ENCODE measurements at places on chromosomes 6 and 20. TPM values are rescaled to one million over a fixed set of nuclear protein-coding genes. Genes with fewer than 3 reads are reported as not detected.

TRIM10 gene
- not detected for total RNA-seq

CPNE5 gene
- not detected for total RNA-seq

GRM1 gene
- total RNA-seq, result 0.26 TPM

SLCO4A1 gene
- total RNA-seq, result 53.5 TPM

TNFAIP3 gene
- 110 TPM for total RNA-seq

ZNF334 gene
- not detected for total RNA-seq

RSPO3 gene
- total RNA-seq, result not detected

THBD gene
- not detected for total RNA-seq

DNA sequence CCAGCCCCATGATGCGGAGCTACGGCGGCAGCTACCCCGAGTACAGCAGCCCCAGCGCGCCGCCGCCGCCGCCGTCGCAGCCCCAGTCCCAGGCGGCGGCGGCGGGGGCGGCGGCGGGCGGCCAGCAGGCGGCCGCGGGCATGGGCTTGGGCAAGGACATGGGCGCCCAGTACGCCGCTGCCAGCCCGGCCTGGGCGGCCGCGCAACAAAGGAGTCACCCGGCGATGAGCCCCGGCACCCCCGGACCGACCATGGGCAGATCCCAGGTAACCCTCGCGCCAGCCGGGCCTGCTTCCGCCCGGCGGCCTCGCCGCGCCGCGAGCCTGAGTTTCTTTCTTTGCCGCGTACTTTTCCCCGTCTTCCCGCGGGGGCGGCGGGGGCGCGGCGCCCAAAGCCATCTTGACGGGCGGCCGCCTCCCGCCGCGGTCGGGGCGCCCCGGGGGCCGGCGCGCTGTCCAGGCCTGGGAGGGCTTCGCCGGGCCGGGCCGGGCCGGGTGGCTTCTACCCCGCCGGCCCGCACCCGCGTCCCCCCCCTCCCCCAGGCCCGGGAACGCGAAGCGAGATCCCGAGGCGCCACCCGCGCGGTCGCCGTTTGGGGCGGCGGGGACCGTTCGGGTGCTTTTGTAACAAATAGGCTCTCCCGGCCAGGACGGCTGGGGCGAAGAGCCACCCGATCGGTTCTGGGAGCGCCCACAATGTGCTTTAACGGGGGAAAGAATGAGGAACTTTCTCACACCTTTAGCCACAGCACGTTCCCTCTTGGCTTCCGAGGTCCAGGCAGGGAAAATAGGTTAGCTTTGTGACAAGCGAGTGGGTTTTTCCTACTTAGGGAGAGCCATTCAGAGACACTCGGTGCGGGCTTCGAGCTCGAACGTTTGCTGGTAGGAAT is 2.3 kb downstream of the ARID1B start:
- DNase-seq, result no peak

DNA sequence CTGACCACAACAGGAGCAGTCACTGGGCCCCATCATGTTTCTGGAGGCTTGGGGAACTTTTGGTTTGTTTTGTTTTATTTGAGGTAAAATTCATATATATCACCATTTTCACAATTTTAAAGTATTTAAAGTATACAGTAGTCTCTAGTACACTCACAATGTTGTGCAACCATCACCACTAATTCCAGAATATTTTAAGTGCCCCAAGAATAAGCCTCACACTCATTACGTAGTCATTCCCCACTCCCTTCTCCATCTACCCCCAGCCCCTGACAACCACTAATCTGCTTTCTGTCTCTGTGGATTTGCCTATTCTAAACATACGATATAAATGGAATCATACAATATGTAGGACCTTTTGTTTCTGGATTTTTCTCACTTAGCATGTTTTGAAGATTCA is 29.0 kb downstream of the RTN4IP1 start:
- DNase-seq, result no peak

DNA sequence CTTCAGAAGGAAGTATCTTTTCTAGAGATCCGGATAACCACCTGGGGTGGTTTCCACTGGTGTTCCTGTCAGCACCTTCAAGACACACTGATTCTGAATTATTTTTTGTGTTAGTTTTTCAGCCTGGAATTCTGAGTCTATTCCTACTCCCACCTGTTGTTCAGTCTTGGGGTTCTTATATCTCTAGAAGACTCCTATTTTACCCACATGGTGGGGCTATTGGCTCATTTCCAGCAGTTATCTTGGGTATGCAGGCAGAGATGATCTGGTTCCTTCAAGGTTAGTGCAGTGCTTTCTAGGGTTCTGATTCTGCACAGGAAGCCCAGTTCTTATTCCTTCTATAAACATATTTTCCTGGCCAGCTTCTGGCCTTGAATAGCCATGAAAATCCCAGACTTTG is 175.6 kb upstream of the PDE7B start:
- peak; percentile 69 for DNase-seq

- DNase-seq, result no peak
These were observed 148.2 kb upstream of the CITED2 start for GRCh38 chr6:139522511-139523220.

DNA sequence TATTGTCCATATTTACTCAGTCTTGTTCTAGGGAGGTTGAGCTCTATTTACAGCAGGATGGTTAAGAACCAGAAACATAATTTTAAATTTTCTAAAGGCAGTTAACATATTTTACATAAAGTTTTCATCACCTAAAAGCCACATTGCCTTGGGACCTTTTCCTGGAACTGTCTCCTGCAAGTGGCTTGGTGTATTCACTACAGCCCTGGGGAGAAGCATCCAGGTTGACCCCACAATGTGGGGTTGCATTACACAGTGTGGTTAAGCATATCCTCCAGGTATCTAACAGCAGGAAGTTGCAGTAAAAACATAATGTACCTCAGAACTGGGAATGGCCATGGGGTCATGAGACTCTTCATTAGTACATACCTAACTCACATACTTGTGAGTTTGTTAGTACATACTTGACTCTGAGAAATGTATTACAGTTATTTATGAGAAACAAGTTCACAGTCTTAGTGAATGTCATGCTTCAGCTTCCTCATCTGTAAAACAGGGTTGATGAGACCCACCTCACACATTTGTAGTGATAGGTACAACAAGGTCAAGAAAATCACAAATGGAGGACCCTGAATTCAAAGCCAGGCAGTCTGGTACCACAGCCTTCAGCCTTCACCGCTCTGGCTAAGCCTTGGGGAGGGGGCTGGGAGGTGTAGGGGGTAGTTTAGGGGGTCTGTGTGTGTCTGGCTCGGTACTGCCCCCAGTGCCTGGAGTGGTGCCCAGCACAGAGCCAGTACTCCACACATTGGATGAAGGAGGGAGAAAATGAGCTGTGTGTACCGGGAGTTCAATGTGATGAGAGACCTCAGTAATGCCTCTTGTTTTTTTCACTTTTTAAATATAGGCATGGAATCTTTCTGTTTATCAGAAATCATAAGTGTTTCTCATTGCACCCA is 52.9 kb downstream of the KAT14 start:
- DNase-seq, result no peak

DNA sequence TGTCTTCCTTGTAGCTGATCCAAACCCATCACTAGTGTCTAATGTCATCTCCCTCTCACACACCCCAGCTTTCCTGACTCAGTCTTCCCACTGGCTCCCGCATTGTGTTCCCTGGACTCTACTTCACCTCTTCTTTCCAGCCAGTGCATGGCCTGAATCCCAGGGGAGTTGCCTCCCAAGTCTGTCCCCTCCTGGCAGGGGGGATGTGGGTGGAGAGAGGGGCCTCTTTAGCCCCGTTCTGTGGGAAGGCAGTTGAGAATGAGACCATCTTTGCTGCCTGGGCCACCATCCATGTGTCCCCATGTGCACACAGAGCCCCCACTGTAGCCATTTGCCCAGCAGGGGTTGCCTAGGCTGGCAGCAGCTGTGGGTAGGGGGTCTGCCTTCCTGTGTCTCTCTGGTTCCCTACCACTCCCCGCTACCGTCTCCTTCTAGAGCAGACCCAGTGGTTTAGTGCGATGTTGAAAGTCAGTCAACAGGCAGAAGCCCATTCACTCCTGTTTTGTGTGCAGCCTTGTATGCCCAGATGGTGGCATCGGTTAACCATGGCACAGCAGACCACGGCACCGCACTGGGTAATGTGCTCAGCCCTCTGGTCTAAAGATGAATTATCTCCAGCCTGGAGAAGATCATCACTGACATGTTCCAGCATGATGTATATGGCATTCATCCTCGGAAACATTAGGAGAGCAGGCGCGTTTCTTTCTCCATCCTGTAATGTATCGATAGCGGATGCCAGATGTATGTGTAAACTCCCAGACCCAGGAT is 178.8 kb upstream of the SNX9 start:
- peak; percentile 58 for DNase-seq

DNA sequence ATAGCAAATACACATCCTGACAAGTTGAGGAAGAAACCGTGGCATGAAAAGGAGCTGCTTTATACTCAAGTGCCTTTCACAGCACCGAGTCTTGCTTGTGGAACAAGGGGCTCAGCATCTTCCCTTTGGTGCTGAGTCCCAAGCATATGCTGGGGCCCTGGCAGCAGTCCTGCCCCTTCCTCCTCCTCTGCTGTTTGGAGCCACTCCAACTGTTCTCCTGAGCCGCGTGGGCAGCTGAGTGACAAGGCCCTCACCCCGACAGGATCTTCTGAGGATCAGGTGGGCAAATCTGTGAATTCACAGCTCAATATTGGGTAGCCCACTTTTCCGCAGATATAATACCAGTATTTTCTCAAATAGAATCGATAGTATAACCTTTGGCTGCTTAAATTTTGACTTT is 24.7 kb downstream of the DACT2 start:
- DNase-seq, result no peak

GRCh38 chr20:48129345-48129942 is 344.2 kb upstream of the SULF2 start:
- no peak for DNase-seq

DNA sequence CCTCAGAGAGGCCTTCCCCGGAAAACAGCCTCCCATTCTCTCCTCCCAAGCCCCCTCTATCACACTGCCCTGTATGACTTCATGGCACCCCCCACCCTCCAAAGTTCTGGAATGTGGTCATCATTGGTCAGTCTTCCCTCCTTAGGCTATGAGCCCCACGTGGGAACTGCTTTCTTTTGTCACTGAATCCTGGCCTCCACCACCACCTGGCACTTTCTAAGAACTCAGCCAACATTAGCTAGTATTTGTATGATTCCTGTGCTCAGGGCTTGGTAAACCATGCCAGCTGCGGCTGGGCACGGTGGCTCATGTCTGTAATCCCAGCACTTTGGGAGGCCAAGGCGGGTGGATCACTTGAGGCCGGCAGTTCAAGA is 8.4 kb upstream of the E2F1 start:
- no peak for DNase-seq

DNA sequence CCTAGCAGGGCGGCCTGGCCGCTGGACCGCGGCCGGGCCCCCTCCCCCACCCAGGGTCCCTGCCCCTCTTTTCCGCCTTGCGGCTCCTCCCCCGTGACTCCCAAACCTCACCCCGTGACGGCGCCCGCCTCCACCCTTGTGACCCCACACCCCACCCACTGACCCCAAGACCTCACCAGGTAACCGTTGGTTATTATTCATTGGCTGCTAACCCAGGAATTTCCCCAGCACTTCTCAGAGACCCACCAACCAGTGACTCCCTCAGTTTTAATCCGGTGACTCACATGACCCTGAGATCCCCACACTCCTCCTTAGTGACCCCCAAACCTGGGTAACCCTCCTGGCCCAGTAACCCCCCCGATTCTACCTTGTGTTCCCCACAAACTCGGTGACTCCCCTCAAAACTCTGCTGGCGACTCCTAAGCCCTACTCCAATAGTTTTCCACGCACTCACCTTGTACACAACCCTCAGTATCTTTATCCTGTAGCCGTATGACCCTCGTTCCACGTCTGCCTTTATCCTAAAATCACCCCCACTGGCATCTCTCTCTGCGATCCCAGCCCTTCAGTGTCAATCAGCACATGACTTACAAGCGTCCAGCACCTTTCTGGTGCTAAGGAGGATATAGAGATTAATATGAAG is 534 bp downstream of the ZNF76 start:
- peak; percentile 75 for DNase-seq

GRCh38 chr20:52047811-52048764 is 143.5 kb downstream of the ZFP64 start:
- no peak for DNase-seq

DNA sequence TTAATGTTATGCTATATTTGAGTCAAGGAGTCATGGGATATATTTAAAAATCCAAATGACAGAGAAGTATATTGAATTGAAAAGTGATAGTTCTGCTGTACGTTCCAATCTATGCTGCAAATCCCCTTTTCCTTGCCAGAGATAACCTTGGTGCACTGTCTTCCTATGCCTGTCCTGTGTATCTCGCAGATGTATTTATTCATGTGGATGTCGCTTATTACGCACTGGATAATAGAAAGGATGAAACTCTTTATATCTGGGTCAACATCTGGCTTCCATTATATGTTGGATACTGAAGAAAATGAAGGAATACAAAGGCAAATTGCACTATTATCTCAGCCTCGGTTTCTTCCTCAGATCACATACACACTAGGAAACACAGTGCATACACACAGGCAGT is 331.3 kb downstream of the BCKDHB start:
- DNase-seq, result no peak

DNA sequence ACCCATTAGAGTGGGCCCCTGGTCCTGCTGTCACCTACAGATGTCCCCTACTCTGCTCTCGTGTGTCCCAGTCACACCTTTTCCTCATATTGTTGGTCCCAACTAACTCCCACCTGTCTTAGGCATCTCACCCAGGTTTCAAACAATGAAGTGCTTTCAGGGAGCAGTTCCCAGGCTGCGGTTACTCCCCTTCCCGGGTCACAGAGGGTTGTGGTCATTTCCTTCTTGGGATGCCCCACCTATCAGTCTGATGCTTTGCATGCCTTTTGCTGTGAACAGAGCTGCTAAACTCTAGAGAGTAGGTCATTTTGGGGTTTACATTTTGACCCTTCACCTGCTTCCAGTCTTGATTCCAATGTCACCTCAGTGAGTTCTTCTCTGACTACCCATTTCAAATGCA is 181.6 kb downstream of the CDC5L start:
- DNase-seq, result no peak

DNA sequence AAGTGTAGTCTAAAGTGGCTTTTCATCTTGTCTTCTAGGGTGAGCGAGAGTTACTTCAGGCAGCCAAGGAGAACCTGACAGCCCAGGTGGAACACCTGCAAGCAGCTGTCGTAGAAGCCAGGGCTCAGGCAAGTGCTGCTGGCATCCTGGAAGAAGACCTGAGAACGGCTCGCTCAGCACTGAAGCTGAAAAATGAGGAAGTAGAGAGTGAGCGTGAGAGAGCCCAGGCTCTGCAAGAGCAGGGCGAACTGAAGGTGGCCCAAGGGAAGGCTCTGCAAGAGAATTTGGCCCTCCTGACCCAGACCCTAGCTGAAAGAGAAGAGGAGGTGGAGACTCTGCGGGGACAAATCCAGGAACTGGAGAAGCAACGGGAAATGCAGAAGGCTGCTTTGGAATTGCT is 27.1 kb downstream of the C20orf173 start:
- DNase-seq, result no peak

DNA sequence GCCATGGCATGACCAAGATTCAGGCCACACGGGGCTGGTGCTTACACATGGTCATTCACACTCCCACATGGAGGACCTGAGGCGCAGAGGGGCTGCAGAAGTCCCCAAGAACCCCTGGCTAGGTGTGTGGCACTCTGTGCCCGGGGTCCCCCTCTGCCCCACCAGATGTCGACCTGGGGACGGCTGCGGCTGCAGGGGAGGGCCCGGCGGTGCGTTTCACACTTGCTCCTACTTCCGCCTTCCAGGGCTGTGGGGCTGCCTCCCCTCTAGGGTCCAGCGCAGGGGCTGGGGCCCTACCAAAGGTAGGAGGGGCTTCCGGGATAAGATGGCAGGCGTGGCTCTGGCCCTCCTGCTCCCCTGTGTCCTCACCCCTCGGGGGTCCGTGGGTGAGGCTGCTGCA is 81.1 kb upstream of the SLCO4A1 start:
- DNase-seq, result no peak
